ENCODE measurements at places on chromosomes 4 and X. TPM values are rescaled to one million over a fixed set of nuclear protein-coding genes. Genes with fewer than 3 reads are reported as not detected.

The CT55 gene
- not detected for total RNA-seq

The TRIML2 gene
- not detected for total RNA-seq

The MAGEC1 gene
- total RNA-seq, result not detected

The USP17L29 gene
- not detected for total RNA-seq

The DCK gene
- total RNA-seq, result 95.0 TPM

The TAF1 gene
- 53.7 TPM for total RNA-seq

The P2RY4 gene
- total RNA-seq, result not detected

The TKTL1 gene
- total RNA-seq, result 0.69 TPM

The DMRTC1 gene
- 0.46 TPM for total RNA-seq

The RXFP1 gene
- 3.7 TPM for total RNA-seq

The GLRA2 gene
- total RNA-seq, result 52.4 TPM

The PDE5A gene
- 58.4 TPM for total RNA-seq

The EXOC1L gene
- not detected for total RNA-seq

The SHROOM4 gene
- 3.0 TPM for total RNA-seq

The IQSEC2 gene
- 11.1 TPM for total RNA-seq

The NAP1L2 gene
- 65.3 TPM for total RNA-seq

The NMU gene
- total RNA-seq, result 4.2 TPM

The MAPK10 gene
- 217 TPM for total RNA-seq

The UGT2B17 gene
- total RNA-seq, result not detected

The LRP2BP gene
- 9.0 TPM for total RNA-seq

The EIF4E gene
- total RNA-seq, result 215 TPM

Measured in diencephalon (tissue), 1 donor.